ENCODE measurements at places on chromosomes 7 and 10. TPM values are rescaled to one million over a fixed set of nuclear protein-coding genes. Genes with fewer than 3 reads are reported as not detected.

GRCh38 chr7:93530701-93531100 lies 43.8 kb downstream of the CALCR start:
- no peaks in the 10 kb centered on the region for H3K27me3 ChIP-seq
- H3K4me3 ChIP-seq: no peak overlapping the region
- H3K27ac ChIP-seq: no peak overlapping the region
- H3K36me3 ChIP-seq: no peaks in the 10 kb centered on the region

DNA sequence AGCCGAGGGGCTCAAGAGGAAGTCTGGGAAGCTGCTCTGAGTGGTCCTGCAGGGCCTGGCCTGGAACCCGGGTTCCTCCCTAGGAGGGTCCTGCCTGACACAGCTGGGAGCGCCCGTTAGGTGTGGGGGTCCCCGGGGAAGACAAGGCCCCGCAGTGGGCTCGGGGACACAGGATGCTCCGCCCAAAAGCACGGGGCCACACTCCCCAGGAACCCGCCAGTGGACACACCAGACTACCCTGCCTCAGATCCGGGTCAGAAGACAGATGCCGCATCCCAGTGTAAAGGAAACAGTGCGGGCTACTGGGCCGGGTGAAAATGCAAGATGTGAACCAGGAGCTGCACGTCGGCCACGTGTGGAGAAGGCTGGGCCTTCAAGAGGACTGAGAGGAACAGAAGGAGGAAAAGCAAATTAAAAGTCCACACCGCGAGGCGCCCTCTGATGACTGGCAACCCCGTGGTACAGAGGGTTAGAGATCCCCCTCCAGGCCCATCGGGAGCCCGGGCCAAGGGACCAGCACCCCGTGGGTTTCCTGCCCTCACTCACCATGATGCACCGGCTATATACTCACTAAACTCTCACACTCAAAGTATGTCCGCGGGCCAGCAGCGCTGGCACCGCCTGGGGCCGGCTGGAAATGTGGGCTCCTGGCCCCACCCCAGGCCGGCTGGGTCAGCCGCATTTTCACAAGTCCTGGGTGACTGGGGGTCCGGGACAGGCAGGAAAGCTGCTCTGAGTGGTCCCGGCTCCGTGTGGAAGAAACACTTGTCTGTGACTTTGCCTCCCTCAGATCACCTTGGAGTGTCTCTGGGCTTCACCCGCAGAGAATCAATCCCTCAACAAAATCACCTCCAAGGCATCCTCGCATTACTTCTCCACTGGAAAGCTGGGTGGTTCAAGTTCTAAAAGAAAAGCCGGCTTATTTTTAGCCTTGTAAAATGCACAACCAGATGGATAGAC lies 6.1 kb downstream of the STK32C start:
- no peak overlapping the region for H3K4me3 ChIP-seq
- H3K4me1 ChIP-seq: no peaks in the 10 kb centered on the region
- no peaks in the 10 kb centered on the region for H3K36me3 ChIP-seq

DNA sequence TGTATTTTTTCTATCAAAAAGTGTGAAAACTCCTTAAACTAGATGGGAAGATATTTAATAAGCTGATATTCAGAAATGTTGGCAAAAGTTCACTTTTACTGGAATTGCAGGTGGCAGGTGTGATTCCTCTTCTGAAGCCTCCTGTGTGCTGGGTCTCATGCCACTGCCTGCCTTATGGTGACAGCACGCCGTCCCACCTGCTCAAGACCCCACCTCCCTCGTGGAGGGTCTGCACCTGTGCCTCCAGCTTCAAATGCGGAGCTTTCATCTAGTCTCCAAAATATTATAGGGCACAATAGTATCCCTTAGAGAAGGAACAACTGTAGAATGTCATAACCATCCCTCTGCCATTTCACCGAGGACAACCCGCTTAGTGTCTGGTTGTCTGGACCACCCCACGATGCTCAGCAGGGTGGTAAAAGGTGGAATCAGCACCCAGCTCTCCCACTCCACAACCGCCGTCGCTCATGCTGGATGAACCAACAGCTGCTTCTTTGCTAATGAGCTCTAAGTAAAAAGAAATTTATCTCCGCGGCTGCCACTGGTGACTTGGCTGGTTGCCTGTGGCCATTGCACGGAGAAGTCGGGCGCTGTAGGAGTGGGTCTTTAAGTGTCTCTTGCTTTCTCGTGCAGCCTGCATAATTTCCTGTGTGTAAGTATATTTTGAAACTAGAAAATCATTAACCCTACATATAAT lies 119.3 kb upstream of the TCERG1L start:
- no peak overlapping the region for H3K27ac ChIP-seq
- H3K4me1 ChIP-seq: no peaks in the 10 kb centered on the region
- no peak overlapping the region for H3K4me3 ChIP-seq
- H3K27me3 ChIP-seq: no peaks in the 10 kb centered on the region
- no peaks in the 10 kb centered on the region for H3K36me3 ChIP-seq

GRCh38 chr7:112707655-112708054 lies 82.5 kb downstream of the TMEM168 start:
- H3K27ac ChIP-seq: no peak overlapping the region
- H3K4me1 ChIP-seq: no peaks in the 10 kb centered on the region
- DNase-seq: no peak
- no peaks in the 10 kb centered on the region for H3K36me3 ChIP-seq

- H3K27me3 ChIP-seq: peaks cover 96% of the 10 kb centered on the region
- H3K4me3 ChIP-seq: no peak overlapping the region
- peak; percentile 93 for DNase-seq
- no peaks in the 10 kb centered on the region for H3K4me1 ChIP-seq
Measured at GRCh38 chr7:129781928-129782817, 170.6 kb downstream of the UBE2H start.

GRCh38 chr7:8133188-8133848 lies 128.6 kb downstream of the ICA1 start:
- no peaks in the 10 kb centered on the region for H3K27me3 ChIP-seq
- H3K4me3 ChIP-seq: no peak overlapping the region
- no peak for DNase-seq

Gene HTR7
- total RNA-seq: 9.8 TPM

Gene PCDH15
- total RNA-seq: not detected

Gene MYL10
- total RNA-seq: not detected
